Activated T-cell treated with anti-CD3 and anti-CD28 coated beads, Interleukin-2, amount 50 U/mL, for 4 hours (primary cell): ENCODE measurements at places on chromosomes 6 and 20. TPM values are rescaled to one million over a fixed set of nuclear protein-coding genes. Genes with fewer than 3 reads are reported as not detected.

Gene ABCC10
- 24.2 TPM for total RNA-seq

Gene LGSN
- total RNA-seq: not detected

Gene MMP24
- not detected for total RNA-seq

Gene PHACTR1
- total RNA-seq: 1.1 TPM

Gene DACT2
- not detected for total RNA-seq

Gene C4B
- 5.3 TPM for total RNA-seq
